ENCODE measurements at places on chromosomes 3 and 15.

DNA sequence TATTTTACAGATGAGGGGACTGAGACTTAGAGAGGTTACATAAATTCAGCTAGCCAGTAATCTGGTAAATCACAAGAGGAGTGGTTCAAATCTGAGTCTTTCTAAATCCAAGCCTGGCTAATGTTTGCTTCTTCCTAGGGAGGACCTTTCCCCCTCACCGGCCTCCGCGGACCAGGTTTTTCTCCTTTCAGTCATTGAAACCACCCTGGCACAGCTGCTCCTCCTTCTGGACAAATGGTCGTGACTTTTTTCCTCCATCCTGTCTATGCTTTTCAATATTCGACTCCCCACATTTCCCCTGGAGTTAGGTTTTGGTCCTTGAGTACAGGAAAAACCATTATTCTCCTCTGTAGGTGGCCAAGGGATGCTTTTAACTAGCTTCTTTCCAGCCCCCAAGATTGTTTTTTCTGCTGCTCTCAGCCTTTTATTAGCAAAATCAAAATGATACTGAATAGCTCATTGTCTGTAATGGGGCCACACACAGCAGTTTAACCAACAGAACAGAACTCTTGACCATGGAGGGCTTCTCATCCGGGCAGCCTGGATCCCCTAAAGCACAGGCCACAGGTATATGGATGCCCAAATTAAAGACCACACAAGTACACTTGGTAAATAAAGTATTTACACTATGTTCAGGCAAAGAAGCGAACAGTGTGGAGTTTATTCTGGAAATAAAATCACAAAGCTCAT, 85.9 kb upstream of the KLHL25 start:
- no peak for DNase-seq

DNA sequence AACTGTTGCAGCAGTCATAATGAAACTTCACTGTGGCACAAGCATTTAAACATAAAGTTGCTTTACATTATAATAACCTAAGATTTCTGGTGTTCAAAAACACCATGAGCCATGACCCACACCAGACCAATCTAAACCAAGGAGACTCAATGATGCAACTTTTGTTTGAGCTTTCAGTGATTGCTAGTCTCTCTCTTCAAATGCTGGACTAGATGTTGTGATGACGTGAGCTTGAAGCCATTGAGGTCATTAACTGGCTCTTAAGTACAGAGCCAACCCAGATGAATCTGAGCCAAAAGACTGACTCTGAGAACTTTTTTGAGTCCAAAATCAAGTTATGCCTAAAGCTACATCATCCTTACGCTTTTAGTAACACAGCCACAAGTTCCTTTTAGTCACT, 36.5 kb downstream of the ATR start:
- DNase-seq: no peak

DNA sequence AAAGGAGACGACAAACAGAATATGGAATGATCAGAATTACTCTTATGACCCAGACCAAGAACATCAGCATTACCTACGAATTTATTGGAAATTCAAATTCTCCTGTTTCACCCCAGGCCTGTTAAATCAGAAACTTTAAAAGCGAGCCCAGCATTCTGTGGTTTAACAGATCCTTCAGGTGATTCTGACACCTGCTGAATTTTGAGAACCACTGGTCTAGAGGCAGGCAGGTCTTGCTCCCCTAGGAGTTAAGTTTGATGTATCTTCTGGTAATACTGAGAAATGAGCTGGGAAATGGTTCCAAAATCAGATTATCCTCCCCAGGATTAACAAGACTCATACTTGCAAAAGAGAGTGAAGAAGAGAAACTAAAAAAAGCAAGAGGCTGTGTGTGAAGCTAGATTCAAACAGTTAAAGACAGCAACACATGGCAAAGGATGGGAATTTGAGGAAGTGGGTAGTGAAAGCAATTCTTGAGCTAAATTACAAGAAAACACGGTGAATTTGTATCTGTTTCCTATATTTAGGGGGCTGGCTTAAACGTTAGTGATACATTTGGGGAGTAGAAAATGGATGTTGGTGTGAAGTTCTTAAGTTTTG, 66.0 kb downstream of the FLNB start:
- no peak for DNase-seq

DNA sequence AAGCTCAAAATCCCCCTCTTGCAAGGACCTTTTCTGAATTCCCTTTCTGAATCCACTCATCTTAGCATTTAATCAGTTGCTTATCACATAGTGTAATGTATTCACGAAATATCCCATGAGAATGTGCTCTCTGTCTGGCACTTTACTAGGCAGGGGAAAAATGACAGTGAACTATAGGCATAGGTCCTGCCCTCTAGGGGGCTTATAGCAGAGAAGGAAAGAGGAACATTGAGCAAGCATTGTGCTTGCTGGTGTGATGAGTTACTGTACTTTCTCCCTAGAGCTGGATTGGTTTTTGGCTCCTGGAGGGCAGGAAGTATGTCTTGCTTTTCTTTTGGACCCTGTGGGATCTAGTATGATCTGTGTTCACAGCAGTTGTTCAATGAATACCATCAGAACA, 26.5 kb downstream of the DUOX2 start:
- no peak for DNase-seq

DNA sequence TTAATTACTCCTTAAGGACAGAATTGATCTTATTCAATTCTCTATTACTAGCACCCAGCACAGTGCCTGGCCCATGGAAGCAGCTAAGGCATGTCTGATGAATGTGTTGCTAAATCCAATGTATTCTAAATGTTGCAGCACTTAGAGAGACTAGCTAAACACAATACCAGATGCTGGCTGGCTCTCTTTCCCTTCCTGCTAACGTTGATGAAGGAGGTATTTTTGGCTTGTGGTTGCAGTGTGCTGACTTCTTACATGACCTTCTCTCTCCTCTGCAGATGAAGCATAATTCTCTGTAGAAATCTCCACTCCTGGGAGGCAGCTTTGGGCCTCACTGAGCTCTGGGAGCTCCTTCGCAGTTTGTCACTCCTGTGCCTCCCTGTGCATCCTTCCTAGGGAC, 183.6 kb downstream of the PEX5L start:
- DNase-seq: no peak

- DNase-seq: no peak
Observed at GRCh38 chr15:40828447-40829036, at the start of gene PPP1R14D. PPP1R14D (minus strand) TSS chr15:40828708; CDS start chr15:40828641, 67 bp downstream.

DNA sequence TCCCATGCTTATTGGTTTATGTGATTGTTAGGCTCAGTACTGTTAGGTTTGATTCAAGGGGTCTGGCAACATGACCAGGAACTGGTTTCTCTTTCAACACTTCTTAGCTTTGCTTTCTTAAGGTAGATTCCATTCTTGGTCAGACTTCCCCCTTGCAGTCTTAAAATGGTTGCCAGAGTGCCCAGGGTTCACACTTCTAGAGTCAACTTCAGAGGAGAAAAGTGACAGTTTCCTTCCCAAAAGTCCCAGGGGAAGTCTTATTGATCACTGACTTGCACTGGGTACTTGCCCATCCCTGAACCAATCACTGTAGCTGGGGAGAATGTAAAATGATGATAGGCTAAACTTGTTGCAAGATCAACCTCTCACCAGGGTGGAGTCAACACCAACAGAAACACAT, 14.1 kb downstream of the MGLL start:
- DNase-seq: no peak

DNA sequence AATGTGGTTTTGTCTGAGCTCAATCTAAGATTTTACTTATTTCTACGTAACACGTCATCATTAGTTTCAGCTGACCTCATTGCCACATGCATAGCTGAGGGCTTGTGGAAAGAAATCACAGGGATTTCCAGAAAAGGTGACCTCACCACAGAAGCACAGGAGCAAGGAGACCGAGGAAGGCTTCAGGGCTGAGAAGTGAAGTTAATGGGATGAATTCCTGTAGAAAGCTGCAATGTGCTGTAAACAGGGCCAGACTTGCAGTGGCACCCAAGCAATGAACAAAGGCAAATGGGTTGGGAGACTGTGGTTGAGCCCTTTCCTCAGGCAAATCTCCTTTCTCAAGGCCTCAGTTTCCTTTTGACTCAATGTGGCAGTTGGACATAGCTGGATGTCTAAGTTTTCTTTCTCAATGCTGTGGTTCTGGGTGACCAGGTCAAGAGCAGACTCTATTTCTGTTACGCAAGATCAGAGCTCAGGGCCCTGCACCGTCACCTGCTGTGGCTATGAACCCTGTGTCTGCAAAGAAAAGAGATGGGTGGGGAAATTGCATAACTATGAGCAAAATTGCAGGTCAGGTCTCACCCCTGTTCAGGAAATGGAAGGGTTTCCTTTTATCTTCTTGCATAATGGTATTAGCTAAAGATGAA, 252.2 kb upstream of the TBL1XR1 start:
- DNase-seq: peak; percentile 30

- no peak for DNase-seq
Observed at GRCh38 chr15:101394654-101395053, 94.9 kb downstream of the PCSK6 start.

DNA sequence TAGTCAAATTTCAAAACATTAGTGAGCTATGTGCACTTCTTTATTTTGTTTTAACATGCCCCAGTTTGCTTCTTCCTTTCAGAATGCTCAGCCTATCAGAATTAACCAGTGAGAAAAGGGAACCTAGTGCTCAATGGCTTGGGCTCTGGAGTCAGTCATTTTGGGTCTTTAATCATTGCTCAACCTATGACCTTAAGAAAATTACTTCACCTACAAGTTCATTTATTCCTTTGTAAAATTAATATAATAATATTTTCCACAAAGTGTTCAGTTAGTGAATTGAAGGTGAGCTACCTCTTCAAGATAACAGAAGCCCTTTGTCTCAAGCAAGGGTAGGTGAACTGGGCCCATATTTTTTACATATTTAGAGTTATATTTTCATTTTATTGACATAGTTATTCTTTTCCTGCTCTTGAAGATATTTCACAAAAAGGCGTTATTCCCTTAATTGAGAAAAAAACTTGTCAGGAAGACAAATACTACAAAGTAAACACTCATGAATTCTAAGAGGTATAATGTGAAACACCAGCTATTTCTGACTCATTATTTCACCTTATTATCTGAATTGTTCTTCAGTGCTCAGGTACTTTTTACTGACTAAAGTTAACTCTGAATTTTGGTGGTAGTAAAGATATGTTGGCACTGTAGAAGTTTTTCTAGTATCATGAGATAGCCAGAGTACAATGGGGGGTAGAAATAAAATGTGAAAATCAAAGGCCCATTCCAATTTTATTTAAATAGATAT, 415.5 kb downstream of the NAALADL2 start:
- DNase-seq: no peak

- DNase-seq: no peak
Observed at GRCh38 chr3:11631820-11632219, 11.9 kb downstream of the VGLL4 start.

GRCh38 chr3:21894459-21895340, 143.7 kb upstream of the ZNF385D start:
- no peak for DNase-seq

GRCh38 chr3:166435469-166436057, 598.3 kb upstream of the BCHE start:
- DNase-seq: no peak

DNA sequence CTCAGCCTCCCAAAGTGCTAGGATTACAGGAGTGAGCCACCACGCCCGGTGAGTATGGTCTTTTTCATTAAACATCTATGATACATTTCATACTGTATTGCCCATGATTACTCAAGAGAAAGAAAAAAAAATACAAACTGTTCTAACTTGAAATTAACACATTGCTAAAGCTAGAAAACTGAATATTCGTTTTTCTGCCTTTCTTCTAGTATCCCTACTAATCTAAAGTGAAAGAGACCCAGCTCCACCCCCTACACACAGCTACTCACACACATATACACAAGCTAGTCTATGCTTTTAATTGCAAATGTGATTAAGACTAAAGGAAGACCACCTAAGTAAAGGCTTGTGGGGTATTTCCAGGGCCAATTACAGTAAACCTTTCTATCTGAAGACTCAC, 43.1 kb downstream of the INO80 start:
- no peak for DNase-seq

GRCh38 chr3:73540969-73541740, 83.6 kb downstream of the PDZRN3 start:
- DNase-seq: no peak

GRCh38 chr3:161395115-161396012, 24.0 kb upstream of the SPTSSB start:
- DNase-seq: no peak

DNA sequence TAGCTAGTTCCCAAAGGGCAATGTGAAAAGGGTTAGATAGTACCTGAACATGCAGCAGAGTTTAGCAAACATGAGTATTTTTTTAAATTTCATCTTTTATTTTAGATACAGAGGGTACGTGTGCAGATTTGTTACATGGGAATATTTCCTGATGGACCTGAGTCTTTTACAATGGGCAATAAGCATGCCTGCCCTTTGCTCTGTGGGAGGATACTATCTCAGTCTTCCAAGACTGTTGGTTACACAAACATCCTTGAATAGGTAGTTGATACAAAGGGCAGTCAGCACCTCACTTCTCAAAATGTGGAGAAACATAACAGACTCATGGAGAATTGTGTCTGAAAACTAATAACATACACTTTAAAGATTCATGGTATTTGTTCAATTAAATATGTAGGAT, 103.3 kb downstream of the GOLIM4 start:
- no peak for DNase-seq

DNA sequence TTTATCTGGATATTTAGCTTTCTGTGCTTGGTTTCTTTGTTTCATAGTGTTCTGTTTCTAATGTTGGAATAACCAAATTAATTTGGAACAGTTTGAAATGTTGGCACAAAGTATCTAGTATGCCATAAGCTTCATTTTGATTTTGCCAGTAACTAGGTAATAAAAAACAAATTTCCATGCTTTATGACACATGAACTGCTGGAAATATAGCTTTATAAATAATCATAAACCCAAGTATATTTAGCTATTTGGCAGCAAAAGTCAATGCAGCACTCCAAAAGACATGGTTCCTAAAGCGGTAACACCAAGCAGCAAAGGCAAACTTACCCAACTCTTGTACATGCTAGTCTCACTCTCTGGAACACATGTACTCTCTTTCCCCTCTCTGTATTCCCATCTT, 106.0 kb upstream of the CCNL1 start:
- no peak for DNase-seq

DNA sequence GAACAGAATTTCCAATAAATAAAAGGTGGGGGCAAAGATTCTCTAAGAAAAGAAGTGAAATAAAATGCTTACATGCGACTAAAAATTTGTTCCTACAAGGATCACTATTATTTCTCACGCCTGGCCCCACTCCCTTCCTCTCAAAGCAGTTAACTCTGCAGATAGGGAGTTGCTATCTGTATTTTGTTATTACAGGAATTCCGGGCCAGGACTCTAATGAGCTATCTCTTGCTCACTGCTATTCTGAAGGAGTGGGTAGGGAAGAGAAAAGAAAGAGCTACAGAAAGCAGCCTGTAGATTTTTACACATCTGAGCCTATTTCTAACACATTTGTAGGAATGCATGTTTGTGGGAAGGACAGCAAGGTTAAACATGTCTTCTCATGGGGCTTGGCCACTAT, 140.4 kb downstream of the PCCB start:
- no peak for DNase-seq

DNA sequence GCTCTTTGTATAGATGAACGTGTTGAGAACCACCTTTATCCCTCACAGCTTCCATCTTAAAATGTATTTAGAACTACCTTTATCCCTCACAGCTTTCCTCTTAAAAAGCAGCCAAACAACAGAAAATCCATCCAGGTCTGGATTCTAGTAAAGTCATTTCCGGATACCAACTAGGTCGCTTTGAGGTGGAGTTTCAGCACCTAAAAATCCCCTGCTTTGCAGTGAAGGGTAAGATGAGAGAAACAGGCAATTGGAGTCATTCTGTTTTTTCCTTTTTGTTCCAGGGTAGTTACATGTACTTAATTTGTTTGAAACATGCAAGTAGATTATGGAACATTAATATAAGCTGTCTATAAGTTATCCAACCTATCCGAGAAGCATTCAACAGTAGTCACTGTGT, 192.0 kb downstream of the UBE2E2 start:
- DNase-seq: no peak

All from activated CD4-positive, alpha-beta T cell treated with anti-CD3 and anti-CD28 coated beads, Interleukin-2, Interleukin-4, amounts not matched to agents 100 ng/mL and 50 ng/mL, durations not matched to agents 16 hours and 8 hours (primary cell).